ENCODE measurements at places on chromosomes 7 and 10.

DNA sequence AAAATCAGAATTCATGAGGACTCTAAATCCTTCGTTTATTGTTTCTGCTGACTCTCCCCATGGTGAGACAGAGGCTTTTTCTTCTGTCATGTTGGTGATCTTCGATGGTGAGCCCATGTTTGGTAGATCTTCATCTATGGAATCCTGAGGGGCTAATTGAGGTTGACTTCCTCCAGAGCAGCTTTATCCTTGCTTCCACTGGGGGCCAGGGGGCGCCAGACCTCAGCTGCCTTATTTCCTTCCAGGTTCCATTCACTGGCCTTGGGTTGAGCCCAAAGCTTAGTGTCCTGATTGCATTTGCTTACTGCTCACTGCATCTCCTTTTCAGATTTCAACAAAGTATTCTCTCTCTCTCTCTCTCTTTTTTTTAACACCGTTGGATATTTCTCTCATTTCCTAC is 80.7 kb downstream of the GCC1 start:
- peak; percentile 1 for DNase-seq

DNA sequence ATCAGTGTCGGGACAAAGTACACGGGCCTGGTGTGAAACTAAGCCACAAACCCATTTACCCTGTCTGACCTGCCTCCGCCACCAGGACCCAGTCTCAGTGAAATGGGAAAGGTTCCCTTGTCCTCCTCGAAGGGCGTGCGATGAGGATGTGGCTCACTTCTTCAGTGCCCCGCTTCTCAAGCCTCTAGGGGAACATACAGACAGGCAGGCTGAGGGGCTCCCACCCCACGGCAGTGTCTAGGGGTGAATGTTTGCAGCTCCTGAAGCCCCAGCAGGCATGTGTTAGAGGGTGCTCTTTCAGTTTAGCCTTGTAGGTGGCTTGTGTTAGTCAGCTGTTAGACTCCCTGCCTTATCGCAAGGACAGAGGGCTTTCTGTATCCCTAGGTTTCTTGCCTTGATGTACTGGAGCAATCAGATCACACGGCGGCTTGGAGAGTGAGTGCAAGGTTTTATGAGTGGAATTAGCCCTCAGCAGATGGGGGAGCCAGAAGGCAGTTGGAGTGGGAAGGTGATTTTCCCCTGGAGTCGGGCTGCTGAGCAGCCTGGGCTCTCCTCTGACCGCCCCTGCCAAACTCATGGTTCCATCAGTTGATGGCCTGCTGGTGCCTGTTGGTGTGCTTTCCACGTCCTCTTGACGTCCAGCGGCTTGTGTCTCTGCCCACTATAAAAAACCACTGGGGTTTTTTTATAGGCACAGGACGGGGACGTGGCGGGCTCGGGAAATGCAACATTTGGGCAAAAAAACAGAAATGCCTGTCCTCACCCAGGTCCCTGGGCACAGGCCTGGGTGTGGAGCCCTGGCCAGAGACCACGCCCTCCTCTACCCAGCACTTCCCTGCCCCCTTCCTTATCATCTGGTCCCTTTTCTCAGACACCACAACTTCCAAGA is 759 bp downstream of the NUDT1 start:
- no peak for DNase-seq

GRCh38 chr10:6072215-6072934 is 10.2 kb upstream of the IL2RA start:
- no peak for DNase-seq

- DNase-seq = no peak
Observed at GRCh38 chr7:477626-478220, 41.9 kb downstream of the PDGFA start.

GRCh38 chr7:118158766-118159165 is 25.2 kb upstream of the LSM8 start:
- DNase-seq = no peak

- no peak for DNase-seq
Observed at GRCh38 chr7:65992526-65992925, 10.5 kb upstream of the GUSB start.

All from renal cortex interstitium (tissue), 15 donors.